Occipital lobe (tissue), 3 donors: ENCODE measurements at places on chromosomes 6 and 20. TPM values are rescaled to one million over a fixed set of nuclear protein-coding genes. Genes with fewer than 3 reads are reported as not detected.

Gene B4GALT5
- total RNA-seq = 59.3 TPM

Gene TMEM74B
- total RNA-seq = 8.0 TPM

Gene PAK5
- total RNA-seq = 55.7 TPM

Gene BMP2
- total RNA-seq = 5.3 TPM

Gene SRC
- 19.2 TPM for total RNA-seq

Gene STMND1
- total RNA-seq = not detected

Gene MMS22L
- 20.6 TPM for total RNA-seq

Gene DEF6
- total RNA-seq = 0.47 TPM

Gene ANGPT4
- total RNA-seq = not detected

Gene TUBB2B
- 4,324 TPM for total RNA-seq

Gene TRIM40
- not detected for total RNA-seq

Gene IPCEF1
- 29.5 TPM for total RNA-seq

Gene TMEM200A
- 34.0 TPM for total RNA-seq

Gene NELFE
- 37.4 TPM for total RNA-seq

Gene ECT2L
- total RNA-seq = 0.31 TPM

Gene HLA-DQB2
- not detected for total RNA-seq
